ENCODE measurements at places on chromosomes 12 and 14. TPM values are rescaled to one million over a fixed set of nuclear protein-coding genes. Genes with fewer than 3 reads are reported as not detected.

Gene PRIM1
- total RNA-seq, result 84.5 TPM

Gene SLC35F4
- not detected for total RNA-seq

Gene PAH
- 0.25 TPM for total RNA-seq

Gene COCH
- total RNA-seq, result 1.6 TPM

Gene IKZF4
- 25.0 TPM for total RNA-seq

Gene EEF1AKMT3
- total RNA-seq, result 4.9 TPM

Data from activated T-cell treated with anti-CD3 and anti-CD28 coated beads, Interleukin-2, amount 50 U/mL, for 72 hours (primary cell).